ENCODE measurements at places on chromosomes 7 and 10.
A peak's percentile ranks its signal among the peaks of the same experiment; 100 is the strongest.

DNA sequence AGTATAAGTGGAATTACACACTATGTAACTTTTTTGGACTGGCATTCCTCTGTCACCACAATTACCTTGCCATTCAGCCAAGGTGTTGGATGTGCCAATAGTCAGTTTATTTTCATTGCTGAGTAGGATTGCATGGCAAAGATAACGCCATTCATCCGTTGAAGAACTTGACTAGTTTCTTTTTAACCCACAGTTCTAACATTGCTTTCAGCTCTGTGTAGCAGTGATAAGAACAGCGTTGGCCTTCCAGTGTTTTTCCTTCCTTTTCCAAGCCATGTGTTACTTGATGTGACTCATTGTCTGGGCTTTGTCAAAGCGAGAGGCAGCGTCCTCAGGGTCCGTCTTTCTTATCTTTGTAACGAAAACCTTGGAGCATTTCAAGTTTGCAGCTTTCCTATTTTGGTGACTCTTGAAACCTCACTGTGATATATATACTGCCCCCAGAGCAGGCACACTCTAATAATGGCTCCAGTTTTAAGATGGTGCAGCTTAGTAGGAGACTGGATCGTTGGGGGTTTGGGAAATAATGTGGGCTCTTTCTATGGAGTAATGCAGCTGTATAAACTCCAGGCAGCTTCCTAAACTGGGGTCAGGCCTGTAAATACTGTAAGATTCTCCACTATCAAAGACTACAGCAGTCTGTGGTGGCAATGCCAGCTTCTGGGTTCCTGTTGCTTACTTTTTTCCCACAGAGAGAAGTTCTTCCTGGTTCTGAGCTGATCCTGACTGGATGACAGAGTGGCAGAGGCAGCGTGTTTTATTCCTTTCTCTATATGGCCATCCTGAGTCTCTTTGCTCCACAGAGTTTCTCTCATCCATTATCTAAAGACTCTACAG, 41.7 kb downstream of the AKR1E2 start:
- DNase-seq: no peak

GRCh38 chr7:23490357-23491135, 20.3 kb upstream of the IGF2BP3 start:
- DNase-seq: peak; percentile 37

GRCh38 chr10:22271786-22272185, 44.4 kb upstream of the COMMD3 start:
- no peak for DNase-seq

- DNase-seq: no peak
These were observed 2.3 kb downstream of the DDIT4 start for GRCh38 chr10:72276013-72276387.

- no peak for DNase-seq
These were observed 33.6 kb downstream of the CFAP46 start for GRCh38 chr10:132908621-132909295.

DNA sequence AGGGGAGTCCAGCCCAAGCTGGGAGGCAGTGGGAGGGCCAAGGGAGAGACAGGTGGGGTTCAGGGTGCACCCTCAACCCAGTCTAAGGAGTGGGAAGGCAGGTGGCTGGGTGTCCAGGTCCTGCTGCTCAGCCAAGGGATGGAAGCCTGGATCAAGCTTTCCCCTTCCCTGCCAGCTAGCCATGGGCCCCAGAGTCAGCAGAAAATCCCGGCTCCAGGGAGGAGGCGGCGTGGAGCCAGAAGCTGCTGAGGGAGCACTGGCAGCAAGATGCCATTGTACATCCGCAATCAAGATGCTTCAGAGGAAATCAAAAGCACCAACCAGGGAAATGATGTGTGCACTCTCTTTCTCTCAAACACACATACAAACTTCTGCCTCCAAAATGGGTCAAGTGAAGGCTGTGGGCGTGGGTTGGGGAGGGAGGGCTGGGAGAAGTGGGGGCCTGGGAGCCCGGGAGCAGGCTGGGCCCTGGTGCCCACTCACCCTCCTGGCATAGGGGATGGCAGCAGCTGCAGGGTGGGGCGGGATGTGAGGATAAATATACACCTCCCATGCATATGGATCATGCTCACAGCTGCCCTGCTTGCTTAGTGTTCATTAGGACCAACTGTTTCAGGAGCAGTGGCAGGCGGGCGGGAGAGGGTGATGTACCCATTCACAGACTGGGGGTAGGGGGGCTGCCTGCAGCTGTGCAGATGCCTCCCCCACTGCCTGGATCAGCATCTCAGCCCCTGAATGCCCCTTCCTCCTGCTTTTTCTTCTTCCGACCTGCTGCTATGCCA, 24.2 kb downstream of the TRIM8 start:
- no peak for DNase-seq

- DNase-seq: no peak
These were observed 117.8 kb downstream of the ZMIZ1 start for GRCh38 chr10:79186486-79187120.

DNA sequence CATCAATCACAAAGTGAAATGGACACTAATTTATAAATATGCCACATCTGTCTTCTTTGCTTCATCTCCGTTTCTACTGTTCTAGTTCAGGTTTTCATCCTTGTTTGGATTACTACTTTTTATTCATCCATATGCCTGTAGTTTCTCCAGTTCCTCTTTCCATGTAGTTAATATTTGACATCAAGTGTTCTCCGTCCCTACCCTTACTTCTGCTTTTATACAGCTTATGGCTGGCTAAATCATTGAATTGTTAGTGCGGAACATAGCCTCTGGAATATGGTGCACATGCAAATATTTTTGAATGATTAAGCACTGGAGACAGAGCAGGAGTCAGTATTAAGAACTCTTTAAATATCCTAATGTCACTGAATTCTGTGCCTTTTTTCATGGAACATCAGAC, 230.0 kb upstream of the PPP1R3A start:
- DNase-seq: no peak

- no peak for DNase-seq
These were observed 20.3 kb downstream of the SEC61G start for GRCh38 chr7:54738737-54739136.

DNA sequence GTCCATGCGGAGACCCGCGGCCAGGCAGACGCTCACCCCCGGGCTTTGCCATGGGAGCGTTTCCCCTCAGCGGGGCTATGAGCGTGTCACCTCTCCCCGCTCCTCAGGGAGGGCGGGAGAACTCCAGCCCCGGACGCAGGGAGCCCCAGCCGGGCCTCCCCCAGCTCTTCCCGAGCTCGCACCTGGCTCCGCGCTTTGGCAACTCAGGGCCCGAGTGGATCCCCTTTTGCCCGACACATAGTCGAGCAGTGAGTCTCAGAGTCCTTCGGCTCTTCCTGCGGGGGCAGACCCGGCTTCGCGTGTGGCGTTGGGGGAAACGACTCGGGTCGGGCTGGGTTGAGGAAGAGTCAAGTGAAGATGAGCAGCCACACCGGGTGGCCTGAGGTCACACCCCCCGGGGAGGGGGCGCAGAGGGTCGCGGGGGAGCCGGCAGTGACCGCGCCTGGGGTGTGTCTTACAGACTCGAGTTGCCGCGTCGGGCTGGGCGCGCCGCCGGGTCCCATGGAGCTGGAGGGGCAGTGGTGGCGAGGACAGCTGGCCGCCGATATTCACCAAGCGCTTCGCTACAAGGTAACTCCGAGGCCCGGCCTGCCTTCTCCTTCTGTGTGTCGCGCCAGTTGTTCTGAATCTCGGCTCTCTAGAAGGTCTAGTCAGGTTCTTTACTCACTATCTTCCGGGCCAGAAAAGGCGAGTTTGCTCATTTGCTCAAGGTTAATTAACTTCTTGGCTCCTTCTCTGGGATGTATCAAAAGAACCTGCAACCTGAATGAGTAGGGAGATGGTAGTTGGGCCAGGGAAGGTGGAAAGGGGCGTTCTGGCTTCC, 721 bp downstream of the CCNJ start:
- DNase-seq: peak; percentile 19

GRCh38 chr10:9807846-9808245, 1209.8 kb upstream of the CELF2 start:
- DNase-seq: no peak

GRCh38 chr7:70710011-70710480, 421.9 kb upstream of the GALNT17 start:
- no peak for DNase-seq

DNA sequence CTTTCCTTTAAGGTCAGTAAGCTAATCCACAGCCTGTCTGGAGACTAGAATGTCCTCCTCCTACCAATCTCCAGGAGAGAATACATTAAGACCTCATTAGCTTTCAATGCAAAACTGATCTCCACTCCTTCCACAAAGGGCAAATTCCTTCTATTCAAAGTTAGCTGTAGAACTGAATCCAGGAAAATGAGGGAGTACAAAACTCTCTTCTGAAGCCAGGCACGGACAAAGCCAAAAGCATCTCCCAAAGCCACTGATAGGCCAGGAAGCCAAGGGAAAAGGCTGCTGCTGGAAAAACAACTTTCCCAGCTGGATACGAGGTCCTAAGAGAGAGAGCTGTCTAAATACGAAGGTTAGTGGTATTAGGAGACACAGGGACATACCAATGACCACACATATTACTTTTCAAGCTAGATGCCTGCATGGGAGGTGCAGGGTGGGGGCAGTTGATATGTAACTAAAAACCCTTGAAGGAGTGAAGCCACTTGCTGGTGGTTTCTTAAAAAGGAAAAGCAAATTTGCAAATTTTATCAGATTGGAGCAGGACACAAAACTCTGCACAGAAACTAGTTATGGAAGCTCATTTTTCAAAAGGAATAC, 43.6 kb downstream of the MKX start:
- no peak for DNase-seq

DNA sequence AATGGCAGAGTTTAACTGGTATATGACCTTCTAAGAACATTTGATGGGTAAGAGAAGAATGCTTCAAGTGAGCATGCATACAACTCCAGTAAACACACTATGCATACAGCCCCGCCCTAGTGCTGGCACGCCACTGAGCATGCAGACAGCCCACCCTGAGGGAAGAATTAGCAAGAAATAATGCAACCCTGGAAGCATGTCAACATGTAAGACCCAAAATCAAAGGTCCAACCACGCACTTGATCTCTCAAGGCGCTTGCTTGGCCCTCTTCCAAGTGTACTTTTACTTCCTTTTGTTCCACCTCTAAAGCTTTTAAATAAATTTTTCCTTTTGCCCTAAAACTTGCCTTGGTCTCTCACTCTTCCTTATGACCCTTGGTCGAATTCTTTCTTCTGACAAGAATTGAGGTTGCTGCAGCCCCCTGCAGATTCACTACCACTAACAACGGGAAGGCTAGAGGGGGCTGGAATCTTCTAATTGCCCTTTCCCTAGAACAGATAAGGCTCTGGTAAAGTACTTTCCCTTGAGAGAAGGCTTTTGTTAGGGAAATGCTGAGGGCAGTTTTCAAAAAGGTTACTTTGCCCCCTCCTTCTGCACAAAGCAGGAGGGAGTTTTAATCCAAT, 3.4 kb downstream of the FAM24B start:
- DNase-seq: no peak

- no peak for DNase-seq
These were observed 43.1 kb upstream of the EMX2 start for GRCh38 chr10:117499248-117500105.

GRCh38 chr10:62961951-62962523, 145.9 kb upstream of the EGR2 start:
- DNase-seq: no peak

GRCh38 chr10:15311569-15312280, 59.4 kb downstream of the FAM171A1 start:
- no peak for DNase-seq

DNA sequence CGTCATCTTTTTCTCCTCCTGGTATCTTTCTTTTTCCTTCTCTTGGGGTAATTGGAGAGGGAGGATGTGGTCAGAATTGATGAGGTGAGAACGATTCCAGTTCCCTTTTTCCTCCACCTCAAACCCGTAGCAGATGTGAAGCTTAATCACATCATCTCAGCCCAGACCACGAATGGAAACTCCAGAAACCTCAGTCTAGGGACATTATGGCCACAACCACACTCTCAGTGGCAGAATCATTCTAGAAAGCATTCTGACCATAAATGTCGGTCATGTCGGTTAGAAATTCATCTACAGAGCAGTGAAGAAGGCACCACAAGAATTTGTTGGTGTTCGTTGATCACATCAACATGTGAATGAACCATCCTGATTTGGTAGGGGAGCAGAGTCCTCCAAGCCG, 78.7 kb downstream of the GATA3 start:
- no peak for DNase-seq

- DNase-seq: no peak
These were observed 33.4 kb downstream of the CPXM2 start for GRCh38 chr10:123858077-123858681.

- DNase-seq: no peak
These were observed 32.0 kb downstream of the SND1 start for GRCh38 chr7:127683776-127684681.

DNA sequence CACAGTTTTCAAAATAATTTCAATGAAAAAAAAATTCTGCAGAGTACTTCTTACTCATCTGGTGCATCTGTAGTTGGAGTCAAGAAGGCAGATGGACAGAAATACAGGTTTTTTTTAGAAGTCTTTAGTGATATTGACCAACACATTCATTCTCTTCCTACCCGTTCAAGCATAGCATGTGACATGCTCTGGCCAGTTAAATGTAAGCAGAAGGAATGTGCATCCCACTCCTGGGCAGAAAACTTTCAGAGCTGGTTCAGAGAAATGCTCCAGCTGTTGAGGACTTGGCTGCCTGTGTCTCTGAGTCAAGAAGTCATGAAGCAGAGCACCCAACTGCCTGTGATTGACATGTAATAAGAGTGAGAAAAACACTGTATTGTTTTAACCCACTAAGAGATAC, 665.3 kb upstream of the IGFBP3 start:
- no peak for DNase-seq

GRCh38 chr10:103872137-103872931, 17.0 kb upstream of the SH3PXD2A start:
- no peak for DNase-seq

DNA sequence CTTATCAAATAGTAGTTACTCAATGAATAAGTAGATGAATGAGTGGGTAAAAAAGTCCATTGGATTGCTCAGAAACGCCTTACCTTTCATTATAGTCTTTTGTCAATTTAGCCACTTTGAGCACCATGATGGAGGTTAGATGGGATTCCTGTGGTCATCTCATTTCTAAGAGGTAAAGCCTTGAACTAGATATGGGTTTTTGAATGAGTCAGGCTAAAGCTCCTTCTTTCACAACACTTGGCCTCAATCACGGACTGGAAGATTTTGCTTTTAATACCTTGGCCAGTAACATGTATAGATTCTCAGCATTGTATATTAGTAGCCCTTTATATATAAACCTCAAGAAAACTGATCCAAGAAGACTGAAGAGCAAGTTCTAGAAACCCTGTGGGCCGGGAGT, 99.7 kb upstream of the CCDC6 start:
- no peak for DNase-seq

- no peak for DNase-seq
These were observed 28.8 kb downstream of the MIOS start for GRCh38 chr7:7595451-7595850.

DNA sequence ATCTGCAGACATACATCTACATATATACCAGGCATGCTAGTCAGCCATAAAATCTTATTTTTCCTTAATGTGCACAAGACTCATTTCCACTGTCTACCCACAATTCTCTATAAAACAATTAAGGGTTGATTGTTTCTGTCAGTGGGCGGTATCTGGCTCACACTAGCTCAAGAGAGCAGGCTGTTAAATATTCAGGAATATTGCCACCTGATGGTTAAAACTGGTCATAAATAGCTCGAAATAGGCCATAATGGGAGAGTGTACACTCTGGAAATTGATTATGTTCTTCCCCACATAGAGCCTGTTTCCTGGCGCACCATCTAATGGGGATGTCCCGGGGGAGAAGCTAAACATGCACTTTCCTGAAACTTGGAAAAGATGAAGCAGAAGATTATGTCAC, 620.6 kb upstream of the ANKRD30A start:
- DNase-seq: no peak

GRCh38 chr7:140899883-140900282, 24.8 kb downstream of the BRAF start:
- DNase-seq: no peak
